ENCODE measurements at places on chromosomes 4 and X.

DNA sequence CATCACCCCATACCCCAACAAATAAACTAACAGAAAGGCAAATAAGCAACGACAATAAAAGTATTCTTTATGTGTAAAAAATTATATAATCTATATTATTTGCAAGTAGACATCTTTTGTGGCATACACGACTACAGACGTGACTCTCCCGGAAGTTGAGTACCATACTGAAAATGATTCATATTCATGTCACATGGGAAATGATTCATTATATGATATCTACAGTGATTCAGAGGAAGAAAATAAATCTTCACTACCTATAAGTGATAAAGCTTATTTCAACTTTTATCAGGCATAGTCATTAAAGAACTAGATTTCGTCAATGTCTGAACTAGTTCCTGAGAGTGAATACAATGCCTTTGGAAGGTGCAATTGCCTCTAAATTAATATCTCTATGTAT, 4.6 kb upstream of the ANTXR2 start:
- DNase-seq, result no peak

- DNase-seq, result no peak
These were observed 84.3 kb downstream of the PAPSS1 start for GRCh38 chr4:107635735-107636134.

DNA sequence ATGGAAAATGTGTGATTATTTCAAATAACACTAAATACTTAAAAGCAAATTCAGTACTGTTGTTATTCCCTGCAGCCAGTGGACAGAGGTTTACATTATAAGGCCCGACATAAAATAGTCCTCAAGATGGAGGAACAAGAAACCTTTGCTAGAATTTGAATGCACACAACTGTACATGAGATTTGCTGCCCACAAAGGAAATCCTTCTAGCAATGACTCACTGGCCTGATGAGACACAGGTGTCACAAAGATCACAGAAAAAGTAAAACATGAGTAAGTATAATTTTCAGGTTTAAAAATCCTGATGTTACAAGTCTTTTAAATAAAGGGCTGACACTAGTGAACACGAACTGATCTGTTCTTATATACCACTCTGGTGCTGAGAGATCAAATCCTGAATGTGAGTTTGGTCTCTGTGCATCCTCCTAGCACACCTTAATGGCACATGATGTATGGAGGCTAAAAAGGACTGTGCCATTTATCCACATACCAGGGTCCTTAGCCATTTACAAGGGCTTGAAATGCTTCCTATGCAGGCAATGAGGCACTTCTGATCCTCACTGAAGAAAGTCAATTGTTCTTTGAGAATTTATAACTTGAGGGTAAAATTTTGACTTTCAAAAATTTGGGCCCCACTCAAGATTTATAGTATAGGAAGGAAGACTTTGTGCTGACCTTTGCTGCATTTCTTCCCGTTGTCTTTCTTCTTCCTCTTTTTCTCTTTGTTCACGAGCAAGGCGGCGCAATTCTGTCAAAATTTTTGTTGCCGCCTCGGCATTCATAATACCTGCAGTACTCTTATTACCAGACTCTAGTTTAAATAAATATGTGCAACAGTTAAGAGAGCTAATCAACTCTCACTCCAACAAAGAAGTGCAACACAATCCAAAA, 23.0 kb downstream of the MAP7D3 start:
- DNase-seq, result no peak

DNA sequence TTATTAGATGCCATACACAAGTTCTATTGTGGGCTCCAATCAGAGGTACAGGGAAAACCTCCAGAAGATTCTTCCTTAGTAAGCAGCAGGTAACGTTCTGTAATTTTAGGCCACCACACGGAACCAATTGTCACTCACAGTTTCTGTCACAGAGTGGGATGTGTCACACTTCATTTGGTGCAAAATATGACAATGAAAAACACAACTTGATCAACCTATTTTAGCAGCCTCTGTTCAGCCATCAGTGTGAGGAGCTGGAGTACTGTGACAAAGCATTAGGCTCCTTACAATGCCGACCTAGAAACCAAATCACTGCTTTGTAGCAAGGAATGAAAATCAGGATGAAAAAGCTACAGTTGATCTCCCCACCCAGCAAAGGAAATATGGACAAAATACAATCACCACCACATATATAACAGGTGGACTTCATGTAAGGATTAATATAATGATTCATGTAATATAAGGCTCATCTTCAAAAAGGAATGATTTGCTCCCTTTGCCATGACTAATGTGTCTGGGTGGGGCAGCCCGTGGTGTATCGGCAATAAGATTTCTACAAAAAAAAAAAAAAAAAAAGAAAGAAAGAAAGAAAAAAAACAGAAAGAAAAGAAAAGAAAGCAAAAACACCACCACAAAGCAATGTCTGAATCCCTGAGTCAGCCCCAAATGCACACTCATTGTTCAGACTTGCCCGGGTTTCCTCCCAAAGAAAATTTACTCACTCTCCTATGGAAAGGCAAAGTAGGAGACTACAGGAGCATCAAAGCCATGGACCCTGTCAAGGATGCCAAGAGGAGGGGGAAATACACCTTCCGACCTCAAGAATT, 36.0 kb downstream of the SLC9A7 start:
- DNase-seq, result no peak

GRCh38 chr4:187191676-187192075, 468.0 kb upstream of the FAT1 start:
- no peak for DNase-seq

GRCh38 chr4:151031831-151032605, 16.9 kb upstream of the LRBA start:
- DNase-seq, result no peak

GRCh38 chr4:110480746-110481271, 4.9 kb downstream of the ENPEP start:
- DNase-seq, result no peak

GRCh38 chrX:119760026-119760877, 1.9 kb downstream of the SOWAHD start:
- DNase-seq, result no peak

DNA sequence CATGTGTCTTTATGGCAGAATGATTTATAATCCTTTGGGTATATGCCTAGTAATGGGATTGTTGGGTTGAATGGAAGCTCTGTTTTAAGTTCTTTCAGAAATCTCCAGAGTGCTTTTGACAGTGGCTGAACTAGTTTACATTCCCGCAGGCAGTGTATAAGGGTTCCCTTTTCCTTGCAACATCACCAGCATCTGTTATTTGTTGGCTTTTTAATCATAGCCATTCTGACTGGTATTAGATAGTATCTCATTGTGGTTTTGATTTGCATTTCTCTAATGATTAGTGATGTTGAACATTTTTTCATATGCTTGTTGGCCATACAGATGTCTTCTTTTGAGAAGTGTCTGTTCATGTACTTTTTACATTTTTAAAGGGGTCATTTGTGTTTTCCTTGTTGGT, 129.8 kb downstream of the TBCK start:
- no peak for DNase-seq

DNA sequence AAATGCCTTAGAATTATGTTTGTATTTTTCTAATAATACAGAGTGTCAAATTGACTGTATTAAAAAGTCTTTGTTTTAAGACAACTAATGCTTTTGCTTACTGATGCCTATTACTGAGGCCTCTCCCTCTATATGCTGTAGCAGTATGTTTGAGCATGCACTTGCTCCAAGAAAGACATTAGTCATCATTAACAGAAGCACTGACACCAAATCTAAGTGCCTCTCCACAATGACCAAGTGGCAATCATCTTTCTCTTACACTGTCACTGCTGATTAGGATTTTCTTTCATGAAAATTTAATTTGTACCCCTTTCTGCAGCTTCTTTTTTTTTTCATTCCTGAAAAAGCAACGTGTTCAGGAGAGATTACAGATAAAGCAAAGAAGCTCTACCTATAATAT, 11.1 kb upstream of the MAB21L2 start:
- no peak for DNase-seq

- no peak for DNase-seq
These were observed 515.6 kb upstream of the GNPDA2 start for GRCh38 chr4:45241976-45242375.

- DNase-seq, result no peak
These were observed 1206.1 kb downstream of the ARAP2 start for GRCh38 chr4:35038079-35038805.

DNA sequence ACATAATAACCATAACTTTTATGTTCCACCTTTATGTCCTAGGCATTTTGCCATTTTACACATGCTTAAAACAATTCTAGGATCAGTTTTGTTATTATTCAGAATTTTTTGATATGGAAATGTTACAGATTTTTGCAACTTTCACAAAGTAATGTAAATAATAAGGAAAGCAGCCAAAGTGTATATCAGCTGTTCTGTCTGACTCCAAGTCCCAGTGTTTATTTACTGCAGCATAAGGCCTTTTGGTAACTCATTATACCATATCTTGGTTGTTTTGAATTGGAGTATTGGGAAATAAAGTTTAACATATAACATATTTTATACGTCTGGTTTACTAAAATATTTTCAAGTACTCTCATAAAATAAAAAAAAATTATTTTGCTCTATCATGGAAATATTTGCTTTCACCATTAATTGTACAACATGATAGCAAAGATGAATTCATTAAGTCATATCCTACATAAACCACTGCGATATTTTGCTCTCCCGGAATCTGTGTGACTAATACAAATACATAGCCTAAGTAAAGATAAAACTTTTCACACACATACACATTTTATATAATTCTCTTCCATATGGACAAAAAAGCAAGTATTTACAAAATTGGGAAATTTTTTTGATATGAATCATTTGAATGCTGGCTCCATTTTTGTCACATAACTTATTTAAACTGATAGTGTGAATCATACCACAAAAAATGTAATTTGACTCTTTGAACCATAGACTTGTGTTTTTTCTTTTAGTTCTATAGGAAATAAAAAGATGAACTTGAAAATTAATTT, 399.0 kb downstream of the PABPC4L start:
- DNase-seq, result no peak
